ENCODE measurements at places on chromosomes 2 and 18. TPM values are rescaled to one million over a fixed set of nuclear protein-coding genes. Genes with fewer than 3 reads are reported as not detected.
A peak's percentile ranks its signal among the peaks of the same experiment; 100 is the strongest.

GRCh38 chr18:32271672-32272208 lies 81.9 kb downstream of the MEP1B start:
- H3K4me1 ChIP-seq = no peaks in the 10 kb centered on the region
- no peak overlapping the region for H3K27ac ChIP-seq
- no peaks in the 10 kb centered on the region for H3K27me3 ChIP-seq
- H3K4me3 ChIP-seq = no peak overlapping the region

- H3K36me3 ChIP-seq = no peaks in the 10 kb centered on the region
- DNase-seq = no peak
- H3K27ac ChIP-seq = no peak overlapping the region
- no peak overlapping the region for H3K4me3 ChIP-seq
- no peaks in the 10 kb centered on the region for H3K27me3 ChIP-seq
Observed at GRCh38 chr2:158366342-158366741, 90.2 kb downstream of the CCDC148 start.

- H3K4me3 ChIP-seq = no peak overlapping the region
- H3K36me3 ChIP-seq = no peaks in the 10 kb centered on the region
- H3K4me1 ChIP-seq = peaks cover 25% of the 10 kb centered on the region
- H3K27me3 ChIP-seq = peaks cover 4% of the 10 kb centered on the region
- no peak for DNase-seq
Observed at GRCh38 chr18:80250740-80251364, 3.5 kb upstream of the PARD6G start.

GRCh38 chr2:119180892-119181291 lies 22.3 kb upstream of the C1QL2 start:
- no peak overlapping the region for H3K27ac ChIP-seq
- H3K36me3 ChIP-seq = no peaks in the 10 kb centered on the region
- peaks cover 2% of the 10 kb centered on the region for H3K27me3 ChIP-seq
- no peak overlapping the region for H3K4me3 ChIP-seq
- H3K4me1 ChIP-seq = peaks cover 6% of the 10 kb centered on the region
- no peak for DNase-seq

DNA sequence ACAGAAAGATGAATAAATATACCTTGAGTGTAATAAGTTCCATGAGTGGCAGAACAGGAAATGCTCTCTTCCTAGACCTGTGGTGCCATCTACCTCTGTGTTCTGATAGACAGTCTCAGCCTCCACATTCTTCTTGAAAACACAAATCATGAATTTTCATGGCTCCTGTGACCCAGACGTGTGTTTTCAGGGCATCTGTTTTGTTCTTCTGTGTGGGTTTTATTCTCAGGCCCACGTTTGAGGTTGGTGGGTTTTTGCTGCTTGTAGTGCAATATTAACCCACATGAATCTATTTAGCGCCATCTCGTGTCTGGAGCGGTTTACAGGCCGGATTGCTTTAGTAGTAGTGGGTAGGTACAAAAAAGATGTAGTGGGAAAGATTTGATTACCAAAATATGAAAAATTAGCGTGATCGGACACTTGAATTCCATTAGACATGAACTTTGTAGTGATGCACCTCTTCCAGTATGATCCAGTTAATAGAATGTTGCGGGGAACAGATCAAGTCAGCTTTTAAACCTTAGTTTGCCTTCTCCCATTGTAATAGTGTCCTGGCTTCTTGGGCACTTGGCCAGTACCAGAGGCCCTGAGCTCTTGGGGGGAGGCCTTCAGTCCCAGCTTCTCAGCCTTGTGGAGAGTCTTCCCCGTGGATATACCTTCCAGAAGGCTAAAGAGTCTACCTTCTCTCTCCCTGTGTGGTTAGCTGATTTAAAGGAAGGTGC lies 256.5 kb downstream of the TPGS2 start:
- H3K36me3 ChIP-seq = no peaks in the 10 kb centered on the region
- no peak overlapping the region for H3K27ac ChIP-seq
- H3K4me1 ChIP-seq = no peaks in the 10 kb centered on the region
- no peaks in the 10 kb centered on the region for H3K27me3 ChIP-seq
- H3K4me3 ChIP-seq = no peak overlapping the region

DNA sequence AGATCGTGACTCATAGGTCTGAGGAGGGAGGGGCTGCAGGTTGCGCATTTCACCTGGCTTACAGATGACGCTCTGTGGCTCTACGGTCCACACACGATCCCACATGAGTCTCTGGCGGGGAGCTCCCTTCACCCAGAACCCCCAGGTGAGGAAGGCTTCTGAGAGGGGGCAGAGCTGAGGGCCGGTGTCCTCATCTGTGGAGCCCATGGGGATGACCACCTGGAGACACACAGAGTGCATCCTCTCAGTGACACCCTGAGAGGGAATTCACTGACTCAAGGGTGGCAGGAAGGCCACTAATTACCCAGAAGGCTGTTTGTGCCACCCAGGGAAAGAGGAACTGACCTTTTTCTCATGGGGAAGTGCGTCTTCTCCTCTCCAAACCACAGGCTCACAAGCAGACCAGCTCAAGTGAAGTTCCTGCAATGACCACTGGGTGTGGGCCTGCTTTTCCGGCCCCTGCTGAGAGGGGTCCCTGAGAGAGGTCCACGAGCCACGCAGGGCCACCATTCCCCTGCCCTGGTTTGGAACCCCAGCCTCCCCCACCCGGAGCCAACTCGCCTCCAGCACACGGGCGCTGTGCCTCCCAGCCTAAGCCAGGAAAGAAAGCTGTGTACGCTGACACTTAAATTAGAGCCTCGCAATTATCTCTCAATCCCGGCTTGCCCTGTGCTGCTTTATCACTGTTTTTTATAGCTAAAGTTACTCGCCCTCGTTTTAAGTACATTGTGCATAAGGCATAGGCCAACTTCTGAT lies 114.1 kb downstream of the BCL11A start:
- no peak overlapping the region for H3K27ac ChIP-seq
- H3K36me3 ChIP-seq = no peaks in the 10 kb centered on the region
- peak; percentile 78 for DNase-seq
- no peaks in the 10 kb centered on the region for H3K27me3 ChIP-seq

DNA sequence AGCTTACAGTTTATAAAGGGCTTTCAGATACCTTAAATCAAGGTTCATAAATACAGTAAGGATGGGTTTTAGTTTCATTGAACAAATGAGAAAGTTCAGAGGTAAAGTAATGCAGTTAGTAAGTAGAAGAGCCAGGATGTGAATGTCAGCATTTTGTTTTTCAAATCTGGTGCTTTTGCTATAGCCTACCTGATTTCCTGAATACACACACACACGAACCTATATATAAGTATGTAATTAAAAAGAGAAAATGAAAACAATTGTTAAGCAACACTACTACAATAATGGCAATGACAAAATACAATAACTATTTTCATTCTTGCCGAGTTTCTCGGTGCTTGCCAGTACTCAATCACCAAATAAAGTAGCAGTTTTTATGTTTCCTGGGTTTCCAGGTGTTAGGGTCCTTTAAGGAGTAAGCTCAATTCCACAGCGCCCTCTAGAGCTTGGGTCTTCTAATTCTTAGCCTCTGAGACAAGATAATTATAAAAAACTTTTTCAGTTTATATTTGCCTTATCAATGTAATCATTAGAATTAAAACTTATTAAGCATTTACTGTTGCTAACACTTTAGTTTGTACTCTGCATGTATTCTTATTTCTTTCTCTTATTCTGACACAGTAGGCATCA lies 512.9 kb upstream of the ACVR2A start:
- no peak for DNase-seq
- no peaks in the 10 kb centered on the region for H3K36me3 ChIP-seq
- H3K4me3 ChIP-seq = no peak overlapping the region
- no peaks in the 10 kb centered on the region for H3K27me3 ChIP-seq

GRCh38 chr2:120769076-120769786 lies 33.6 kb downstream of the GLI2 start:
- peaks cover 72% of the 10 kb centered on the region for H3K4me1 ChIP-seq
- H3K27ac ChIP-seq = no peak overlapping the region
- H3K27me3 ChIP-seq = peaks cover 4% of the 10 kb centered on the region
- no peaks in the 10 kb centered on the region for H3K36me3 ChIP-seq
- DNase-seq = no peak
- H3K4me3 ChIP-seq = no peak overlapping the region

- H3K4me3 ChIP-seq = no peak overlapping the region
- peaks cover 21% of the 10 kb centered on the region for H3K36me3 ChIP-seq
- DNase-seq = no peak
- H3K27me3 ChIP-seq = no peaks in the 10 kb centered on the region
- no peak overlapping the region for H3K27ac ChIP-seq
- no peaks in the 10 kb centered on the region for H3K4me1 ChIP-seq
Observed at GRCh38 chr2:152120430-152120829, 21.6 kb upstream of the CACNB4 start.

GRCh38 chr2:12109363-12110017 lies 363.1 kb downstream of the LPIN1 start:
- H3K4me1 ChIP-seq = peaks cover 33% of the 10 kb centered on the region
- H3K27me3 ChIP-seq = no peaks in the 10 kb centered on the region

GRCh38 chr2:74103763-74104162 lies 43.9 kb downstream of the BOLA3 start:
- no peak overlapping the region for H3K27ac ChIP-seq
- H3K27me3 ChIP-seq = no peaks in the 10 kb centered on the region
- H3K4me3 ChIP-seq = no peak overlapping the region

DNA sequence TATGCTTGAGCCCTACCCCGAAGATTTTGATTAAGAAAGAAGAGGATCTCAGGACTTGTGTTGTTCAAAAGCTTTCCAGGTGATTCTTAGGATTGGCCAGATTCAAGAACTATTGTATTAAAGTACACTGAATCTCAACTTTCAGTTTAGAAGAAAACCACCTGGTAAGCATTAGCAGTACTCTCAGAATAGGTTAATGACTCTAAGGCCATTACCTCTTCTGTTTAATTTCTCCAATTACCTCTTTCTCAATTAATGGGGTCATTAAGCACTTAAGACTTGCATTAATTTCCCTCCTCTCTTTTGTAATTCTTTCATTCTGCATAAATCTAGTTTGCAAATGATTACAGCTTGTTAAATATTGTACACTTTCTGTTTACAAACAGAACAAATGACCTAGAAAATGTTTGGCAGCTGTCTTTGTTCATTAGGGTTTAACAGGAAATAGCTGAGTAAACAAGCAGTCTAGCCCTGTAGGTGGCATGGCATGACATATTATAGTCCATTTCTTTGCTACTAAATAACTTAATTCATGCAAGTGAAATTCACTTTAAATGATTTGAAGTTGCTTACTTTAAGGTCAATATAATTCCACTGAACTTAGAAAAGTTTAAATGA lies 20.4 kb upstream of the TDRD15 start:
- H3K27me3 ChIP-seq = no peaks in the 10 kb centered on the region
- H3K4me3 ChIP-seq = no peak overlapping the region
- no peak for DNase-seq
- no peaks in the 10 kb centered on the region for H3K4me1 ChIP-seq
- H3K27ac ChIP-seq = no peak overlapping the region

DNA sequence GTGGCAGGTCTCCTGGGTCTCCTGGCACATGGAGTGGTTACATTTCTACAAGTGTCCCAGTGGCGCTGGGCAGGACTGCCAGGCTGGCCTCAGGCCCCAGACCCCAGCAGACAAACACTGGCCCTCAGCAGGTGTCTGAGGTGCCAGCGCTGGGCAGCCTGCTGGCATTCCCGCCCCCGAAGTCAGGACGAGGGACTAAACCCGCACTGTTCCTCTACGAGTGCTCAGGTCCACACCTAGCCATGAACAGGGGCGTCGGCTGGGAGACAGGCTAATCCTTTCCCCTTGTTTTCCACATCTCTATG lies 12.8 kb downstream of the SNED1 start:
- H3K4me1 ChIP-seq = peaks cover 11% of the 10 kb centered on the region
- H3K27me3 ChIP-seq = peaks cover 11% of the 10 kb centered on the region
- no peaks in the 10 kb centered on the region for H3K36me3 ChIP-seq
- H3K27ac ChIP-seq = no peak overlapping the region

- no peaks in the 10 kb centered on the region for H3K27me3 ChIP-seq
- no peaks in the 10 kb centered on the region for H3K36me3 ChIP-seq
- H3K27ac ChIP-seq = no peak overlapping the region
- H3K4me1 ChIP-seq = peaks cover 3% of the 10 kb centered on the region
Observed at GRCh38 chr2:86372133-86372532, 34.7 kb upstream of the REEP1 start.

- no peaks in the 10 kb centered on the region for H3K27me3 ChIP-seq
- no peak overlapping the region for H3K4me3 ChIP-seq
- no peak overlapping the region for H3K27ac ChIP-seq
- H3K4me1 ChIP-seq = no peaks in the 10 kb centered on the region
- no peaks in the 10 kb centered on the region for H3K36me3 ChIP-seq
Observed at GRCh38 chr2:79223539-79223938, 64.0 kb upstream of the REG3A start.

The ID2 gene
- 39.7 TPM for total RNA-seq

The CTIF gene
- total RNA-seq = 16.3 TPM

The PROKR1 gene
- total RNA-seq = 1.2 TPM

The EVX2 gene
- total RNA-seq = 0.18 TPM

The RTP5 gene
- not detected for total RNA-seq

The CRYGD gene
- not detected for total RNA-seq

The UGT1A9 gene
- total RNA-seq = not detected

The SCYGR3 gene
- not detected for total RNA-seq

Data from muscle of leg (tissue), 16 donors.